ENCODE measurements at places on chromosomes 13 and 19.

DNA sequence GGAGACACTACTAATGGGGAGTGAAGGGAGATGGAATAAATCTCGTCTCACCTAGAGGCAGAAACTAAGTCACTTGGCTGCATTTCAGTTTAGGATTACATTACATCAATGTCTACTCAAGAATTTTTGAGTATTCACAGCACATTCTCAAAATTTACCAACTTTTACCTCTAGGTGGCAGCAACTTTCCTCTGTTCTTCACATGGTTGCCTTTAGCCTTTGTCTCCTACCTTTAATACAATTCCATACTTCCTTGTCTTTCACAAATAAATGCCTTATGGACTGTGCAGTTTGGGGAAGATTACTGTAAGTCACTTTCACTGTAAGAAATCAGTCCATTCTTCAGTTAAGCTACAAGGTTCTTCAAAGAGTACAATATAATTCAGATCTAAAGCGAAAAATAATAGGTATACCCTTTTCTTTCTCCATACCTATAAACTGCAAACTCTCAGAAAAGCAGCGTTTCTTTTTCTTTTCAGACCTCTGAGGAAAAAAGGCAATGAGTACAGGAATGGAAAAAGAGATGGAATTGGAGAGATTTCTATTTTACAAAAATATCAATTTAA, 379.4 kb downstream of the KLF12 start:
- peak; percentile 75 for DNase-seq

DNA sequence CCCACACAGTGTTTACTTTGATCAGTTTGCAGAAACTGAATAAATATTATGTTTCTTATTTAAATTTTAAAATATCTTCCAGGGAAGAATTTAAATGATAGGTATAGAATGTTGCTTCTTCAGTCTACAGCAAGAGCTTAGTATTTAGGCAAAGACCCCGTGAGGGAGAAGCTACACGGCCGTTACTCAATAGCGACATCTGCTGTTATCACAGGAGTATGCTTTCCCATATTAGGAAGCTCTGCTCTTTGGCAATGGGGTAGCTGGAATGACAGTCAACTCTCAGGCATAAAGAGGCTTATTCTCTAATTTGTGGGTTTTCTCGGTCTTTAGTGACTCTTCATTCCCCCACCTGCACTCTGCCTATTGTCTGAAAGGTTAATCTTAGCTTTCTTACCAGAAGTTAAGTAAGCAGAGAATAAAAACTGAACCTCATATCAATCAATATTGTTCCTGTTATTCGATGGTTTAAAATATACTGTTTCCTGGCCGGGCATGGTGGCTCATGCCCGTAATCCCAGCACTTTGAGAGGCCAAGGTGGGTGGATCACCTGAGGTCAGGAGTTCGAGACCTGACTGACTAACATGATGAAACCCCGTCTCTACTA, 13.2 kb upstream of the LHFPL6 start:
- DNase-seq, result peak; percentile 46

DNA sequence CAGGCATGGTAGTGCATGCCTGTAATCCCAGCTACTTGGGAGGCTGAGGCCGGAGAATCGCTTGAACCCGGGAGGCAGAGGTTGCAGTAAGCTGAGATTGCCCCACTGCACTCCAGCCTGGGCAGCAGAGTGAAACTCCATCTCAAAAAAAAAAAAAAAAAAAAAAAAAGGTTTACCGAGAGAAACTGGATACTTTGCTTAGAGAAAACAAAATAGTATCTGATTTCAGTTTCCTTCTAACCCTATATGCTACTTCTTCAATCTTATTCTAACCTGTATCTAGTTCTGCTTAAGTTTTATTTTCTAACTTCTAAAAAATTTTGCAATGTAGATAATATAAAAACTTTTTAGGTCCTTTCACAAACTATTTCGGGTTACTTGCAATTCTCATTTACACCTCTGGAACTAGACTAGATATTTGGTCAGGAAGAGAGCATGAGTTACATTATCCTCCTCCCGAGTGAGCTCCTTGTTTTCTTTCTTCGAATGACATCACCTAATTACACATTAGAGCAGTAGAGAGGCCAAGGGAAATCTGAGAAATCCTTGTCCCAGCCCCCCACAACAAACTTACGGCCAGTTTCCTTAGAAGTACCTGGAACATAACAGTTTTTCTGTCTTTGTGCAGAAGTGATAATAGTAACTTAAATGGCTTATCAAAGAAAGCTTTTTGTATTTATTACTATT, 128.9 kb downstream of the B3GLCT start:
- DNase-seq, result peak; percentile 3

- no peak for DNase-seq
Observed at GRCh38 chr13:79859756-79860155, 378.8 kb downstream of the NDFIP2 start.

DNA sequence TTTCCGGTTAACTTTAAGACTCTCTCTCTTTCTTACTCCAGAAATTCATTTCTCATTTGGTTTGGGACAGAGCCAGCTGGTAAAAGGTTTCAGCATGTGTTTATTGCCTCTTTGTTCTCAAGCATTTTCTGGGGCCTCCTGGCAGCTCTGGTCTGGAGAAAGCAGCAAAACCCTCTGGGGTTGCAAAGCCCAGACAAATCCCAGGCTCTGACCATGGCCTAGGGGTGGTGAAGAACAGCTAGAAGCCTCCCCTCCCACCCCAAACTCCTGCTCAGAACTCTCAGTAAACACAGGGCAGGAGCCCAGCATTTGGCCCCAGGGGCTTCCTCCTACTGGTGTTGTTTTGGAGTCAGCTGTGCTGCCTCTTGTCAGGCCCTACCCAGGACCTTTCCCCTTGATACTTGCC, 124.2 kb upstream of the SERP2 start:
- no peak for DNase-seq

DNA sequence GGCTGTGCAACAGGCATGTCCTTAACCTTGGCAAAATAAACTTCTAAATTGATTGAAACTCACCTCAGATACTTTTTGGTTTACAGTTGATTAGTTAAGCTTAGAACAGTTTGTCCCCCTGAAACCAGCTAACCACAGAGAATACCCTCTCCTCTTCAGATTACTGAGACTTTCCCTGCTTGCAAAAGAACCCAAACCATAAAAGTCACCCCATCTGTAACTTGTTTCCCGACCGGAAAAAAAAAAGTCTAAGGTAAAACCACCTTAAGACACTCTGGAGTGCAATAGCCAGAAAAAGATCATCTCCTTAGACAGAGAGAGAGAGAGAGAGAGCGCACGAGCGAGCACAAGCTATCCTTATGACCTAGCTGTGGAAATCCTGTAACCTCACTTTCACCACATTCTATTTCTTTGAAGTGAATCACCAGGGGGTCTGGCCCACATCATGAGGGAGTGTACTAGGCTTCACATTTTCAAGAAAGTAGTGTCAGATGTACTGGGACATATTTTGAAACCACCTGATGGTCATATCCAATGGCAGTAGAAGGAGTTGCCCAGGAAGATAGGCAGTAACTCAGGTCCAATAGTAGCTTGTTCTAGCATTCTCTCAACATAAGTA, 11.1 kb upstream of the GTF2F2 start:
- DNase-seq, result no peak
